Adrenal gland (tissue), 19 donors: ENCODE measurements at places on chromosomes 1 and 21. TPM values are rescaled to one million over a fixed set of nuclear protein-coding genes. Genes with fewer than 3 reads are reported as not detected.

DNA sequence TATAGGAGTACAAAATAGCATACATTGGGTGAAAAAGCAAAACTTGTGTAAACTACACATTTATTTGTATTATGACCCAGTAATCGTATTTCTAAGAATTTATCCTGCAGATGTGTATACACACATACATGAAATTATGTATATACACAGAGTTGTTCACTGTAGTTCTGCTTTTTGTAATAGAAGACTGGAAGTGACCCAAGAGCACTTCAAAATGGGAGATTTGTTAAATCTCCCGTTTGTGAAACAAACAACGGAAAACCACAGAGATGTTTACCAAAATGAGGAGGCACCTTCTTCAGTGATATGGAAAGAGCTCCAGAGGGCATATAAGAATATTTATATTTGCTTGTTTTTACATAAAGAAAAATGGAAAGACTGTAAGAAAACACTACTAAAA lies 18.0 kb upstream of the MNDA start:
- no peaks in the 10 kb centered on the region for H3K36me3 ChIP-seq
- H3K4me1 ChIP-seq: no peaks in the 10 kb centered on the region
- no peak overlapping the region for H3K27ac ChIP-seq
- no peak for DNase-seq

Gene CELSR2
- total RNA-seq: 5.0 TPM

Gene GUCA2A
- not detected for total RNA-seq

GRCh38 chr1:10209590-10209904 lies 823 bp upstream of the KIF1B start:
- no peak for DNase-seq
- peaks cover 33% of the 10 kb centered on the region for H3K4me1 ChIP-seq
- no peaks in the 10 kb centered on the region for H3K27me3 ChIP-seq
- H3K4me3 ChIP-seq: peak overlapping the region; percentile 58
- peak overlapping the region; percentile 96 for H3K27ac ChIP-seq

GRCh38 chr1:13732971-13733667 lies 33.1 kb downstream of the PRDM2 start:
- H3K27me3 ChIP-seq: no peaks in the 10 kb centered on the region
- no peak overlapping the region for H3K4me3 ChIP-seq
- no peak for DNase-seq
- H3K4me1 ChIP-seq: no peaks in the 10 kb centered on the region

GRCh38 chr1:165645654-165646366 lies 14.8 kb downstream of the MGST3 start:
- DNase-seq: no peak
- no peak overlapping the region for H3K4me3 ChIP-seq
- H3K27me3 ChIP-seq: no peaks in the 10 kb centered on the region
- no peak overlapping the region for H3K27ac ChIP-seq
- H3K36me3 ChIP-seq: peaks cover 13% of the 10 kb centered on the region
- peaks cover 46% of the 10 kb centered on the region for H3K4me1 ChIP-seq

- no peak for DNase-seq
- no peaks in the 10 kb centered on the region for H3K27me3 ChIP-seq
- peaks cover 34% of the 10 kb centered on the region for H3K4me1 ChIP-seq
- no peaks in the 10 kb centered on the region for H3K36me3 ChIP-seq
Observed at GRCh38 chr1:36151845-36152203, 2.5 kb upstream of the TRAPPC3 start.

DNA sequence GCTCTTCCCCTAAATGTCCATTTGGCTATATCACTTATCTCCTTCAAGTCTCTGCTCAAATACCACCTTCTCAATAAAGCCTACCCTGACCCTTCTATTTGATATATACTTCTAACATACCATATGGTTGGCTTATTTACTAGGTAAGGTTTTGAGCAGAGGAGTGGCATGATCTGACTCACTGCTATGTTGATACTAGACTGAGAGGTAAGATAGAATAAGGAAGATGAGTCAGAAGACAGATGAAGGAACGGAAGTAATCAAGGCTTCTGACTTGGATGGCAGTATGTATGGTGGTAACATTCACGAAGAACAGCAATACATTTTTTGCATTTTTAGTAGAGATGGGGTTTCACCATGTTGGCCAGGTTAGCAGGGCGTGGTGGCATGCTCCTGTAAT lies 4.8 kb upstream of the HRNR start:
- H3K4me3 ChIP-seq: no peak overlapping the region
- H3K36me3 ChIP-seq: no peaks in the 10 kb centered on the region
- no peak for DNase-seq

GRCh38 chr1:108560874-108561459 lies 1.1 kb downstream of the EEIG2 start:
- DNase-seq: peak; percentile 48
- peaks cover 21% of the 10 kb centered on the region for H3K4me1 ChIP-seq
- no peaks in the 10 kb centered on the region for H3K36me3 ChIP-seq
- H3K27ac ChIP-seq: peak overlapping the region; percentile 14
- H3K27me3 ChIP-seq: no peaks in the 10 kb centered on the region

Gene NMNAT2
- total RNA-seq: 5.5 TPM

DNA sequence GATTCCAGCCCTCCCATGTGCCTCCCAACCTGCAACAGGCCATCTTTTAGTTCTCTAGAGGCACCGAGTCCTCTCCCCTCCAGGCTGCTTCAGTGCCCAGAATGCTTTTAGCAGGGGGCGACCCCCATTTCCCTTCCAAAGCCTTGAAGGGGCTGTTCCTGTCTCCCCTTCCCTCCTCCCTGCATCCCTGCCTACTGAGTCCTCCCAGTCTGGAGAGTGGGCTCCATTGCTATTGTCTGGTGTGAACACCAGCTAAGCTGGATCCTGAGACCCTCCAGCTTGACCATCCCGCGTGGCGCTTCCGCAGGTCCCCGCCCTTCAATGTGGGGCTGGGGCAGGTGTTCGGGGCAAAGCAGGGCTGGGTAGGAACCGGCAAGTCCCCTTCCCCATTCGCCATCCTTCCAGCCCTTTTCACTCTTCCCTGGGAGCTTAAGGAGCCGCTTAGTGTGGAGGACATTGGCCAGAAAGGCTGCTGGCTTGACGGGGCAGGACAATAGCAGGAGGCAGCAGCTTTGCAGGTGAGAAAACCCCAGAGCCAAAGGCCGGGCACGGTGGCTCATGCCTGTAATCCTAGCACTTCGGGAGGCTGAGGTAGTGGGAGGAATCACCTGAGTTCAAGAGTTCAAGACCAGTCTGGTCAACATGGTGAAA lies 32.2 kb downstream of the PADI6 start:
- no peaks in the 10 kb centered on the region for H3K27me3 ChIP-seq
- no peak overlapping the region for H3K4me3 ChIP-seq
- no peak overlapping the region for H3K27ac ChIP-seq
- no peak for DNase-seq

Gene DMRTA2
- total RNA-seq: not detected

Gene ETV3L
- not detected for total RNA-seq

GRCh38 chr1:46134660-46135331 lies 2.4 kb upstream of the PIK3R3 start:
- no peaks in the 10 kb centered on the region for H3K27me3 ChIP-seq
- H3K36me3 ChIP-seq: no peaks in the 10 kb centered on the region
- H3K4me3 ChIP-seq: no peak overlapping the region
- peak overlapping the region; percentile 52 for H3K27ac ChIP-seq
- peaks cover 24% of the 10 kb centered on the region for H3K4me1 ChIP-seq
- DNase-seq: peak; percentile 27

Gene SYPL2
- 13.7 TPM for total RNA-seq

Gene ZBTB48
- 28.8 TPM for total RNA-seq

DNA sequence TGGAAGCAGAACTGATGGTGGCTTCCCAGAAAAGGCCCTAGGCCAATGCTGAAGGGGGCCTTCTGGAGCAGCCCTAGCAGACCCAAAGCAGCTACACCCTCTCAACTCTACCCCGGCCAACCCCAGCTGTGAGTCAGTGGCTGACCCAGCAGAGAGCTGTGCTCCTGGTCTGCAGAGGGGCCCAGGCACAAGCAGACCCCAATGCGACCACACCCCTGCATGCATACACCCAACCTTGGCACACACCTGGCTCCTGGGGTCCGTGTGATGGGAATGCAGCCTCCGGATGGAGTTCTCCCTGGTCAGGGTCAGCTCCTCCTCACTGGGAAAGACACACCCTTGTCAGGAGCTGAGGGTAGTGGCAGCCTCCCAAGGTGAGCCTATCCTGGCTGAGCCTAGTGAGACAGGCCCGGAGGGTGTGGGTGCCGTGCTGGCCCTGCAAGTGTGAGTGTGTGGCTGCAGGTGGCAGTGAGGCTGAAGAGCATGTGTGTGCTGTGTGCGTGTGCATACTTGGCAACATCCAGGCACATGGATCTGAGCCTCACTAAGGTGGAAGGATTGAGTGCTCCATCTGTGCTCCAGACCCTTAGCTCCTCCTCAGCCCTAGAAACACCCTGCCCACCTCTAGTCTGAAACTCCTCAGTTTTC lies 3.9 kb upstream of the ARHGAP30 start:
- no peaks in the 10 kb centered on the region for H3K36me3 ChIP-seq
- H3K27ac ChIP-seq: no peak overlapping the region
- no peaks in the 10 kb centered on the region for H3K27me3 ChIP-seq
- H3K4me1 ChIP-seq: no peaks in the 10 kb centered on the region
- no peak for DNase-seq

DNA sequence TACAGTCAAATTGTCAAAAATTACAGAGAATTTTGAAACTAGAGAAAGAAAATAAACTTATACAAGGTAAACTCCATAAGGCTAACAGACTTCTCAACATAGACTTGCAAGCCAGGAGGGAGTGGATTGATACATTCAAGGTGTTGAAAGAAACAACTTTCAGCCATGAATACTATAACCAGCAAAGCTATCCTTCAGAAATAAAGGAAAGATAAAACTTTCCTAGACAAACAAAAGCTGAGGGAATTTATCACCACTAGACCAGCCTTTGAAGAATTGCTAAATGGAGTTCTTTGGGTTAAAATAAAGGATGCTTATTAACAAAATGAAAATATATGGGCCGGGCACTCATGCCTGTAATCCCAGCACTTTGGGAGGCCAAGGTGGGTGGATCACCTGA lies 52.7 kb downstream of the C1orf185 start:
- no peak overlapping the region for H3K27ac ChIP-seq
- no peaks in the 10 kb centered on the region for H3K4me1 ChIP-seq
- H3K4me3 ChIP-seq: no peak overlapping the region
- H3K36me3 ChIP-seq: no peaks in the 10 kb centered on the region
- no peak for DNase-seq

DNA sequence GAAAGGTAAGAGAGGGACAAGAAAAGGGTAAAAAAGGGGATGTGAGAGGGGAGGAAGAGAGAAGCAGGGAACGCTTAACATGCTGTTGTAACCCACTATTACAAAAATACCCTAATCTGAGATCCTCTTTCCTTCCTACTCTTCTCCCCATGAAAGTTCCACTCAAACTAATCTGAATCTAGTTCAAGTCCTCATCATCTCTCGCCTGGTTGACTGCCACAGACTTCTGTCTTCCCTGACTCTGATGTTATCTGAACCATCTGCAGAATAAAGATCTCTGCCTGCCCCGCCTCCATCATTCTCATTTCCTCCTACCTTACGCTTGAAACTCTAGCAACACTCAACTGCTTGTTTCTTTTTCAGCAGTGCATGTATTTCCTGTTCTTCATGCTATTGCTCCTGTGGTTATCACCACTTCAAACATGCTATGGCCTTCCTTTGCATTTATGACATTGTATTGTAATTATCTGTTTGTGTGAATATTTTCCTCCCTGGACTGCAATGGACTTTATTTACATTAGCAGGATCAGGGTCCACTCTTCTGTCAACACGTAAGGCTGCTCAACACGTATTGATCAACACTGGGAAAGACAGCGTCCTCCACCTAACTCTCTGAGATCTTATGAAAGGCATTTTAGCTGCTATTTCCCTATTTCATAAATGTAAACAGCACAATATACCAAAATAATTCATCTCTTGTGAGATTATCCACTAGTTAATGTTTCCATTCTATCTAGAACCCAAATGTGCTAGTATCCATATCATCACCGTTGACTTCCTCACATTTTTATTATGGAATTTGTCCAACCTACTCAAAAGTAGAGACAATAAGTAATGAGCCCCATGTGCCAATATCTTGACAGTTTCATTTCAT lies 215.5 kb upstream of the USP25 start:
- no peaks in the 10 kb centered on the region for H3K27me3 ChIP-seq
- no peaks in the 10 kb centered on the region for H3K36me3 ChIP-seq
- no peak overlapping the region for H3K4me3 ChIP-seq
- no peak for DNase-seq

Gene KRTAP19-5
- total RNA-seq: not detected

GRCh38 chr1:8858888-8859706 lies 19.4 kb downstream of the ENO1 start:
- H3K4me3 ChIP-seq: no peak overlapping the region
- H3K4me1 ChIP-seq: peaks cover 12% of the 10 kb centered on the region
- H3K27me3 ChIP-seq: no peaks in the 10 kb centered on the region
- H3K36me3 ChIP-seq: peaks cover 61% of the 10 kb centered on the region
- DNase-seq: peak; percentile 66

DNA sequence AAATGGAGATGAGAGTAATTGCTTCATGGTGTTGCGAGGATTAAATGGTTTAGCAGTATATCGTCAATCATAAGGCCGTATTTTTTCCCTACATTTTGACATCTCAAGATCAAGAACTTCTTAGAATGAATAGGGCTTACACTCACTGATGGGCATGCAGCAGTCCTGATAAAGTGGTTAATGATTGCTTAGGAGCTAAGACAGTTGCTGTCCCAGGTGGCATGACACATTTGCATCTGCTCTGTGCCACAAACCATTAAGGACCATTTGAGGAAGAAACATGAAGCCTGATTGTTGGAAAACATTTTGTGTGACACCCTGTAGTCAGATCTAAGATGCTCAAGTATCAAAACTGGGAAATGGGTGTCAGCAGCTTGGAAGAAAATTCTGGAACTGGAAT lies 81.0 kb upstream of the SGIP1 start:
- H3K4me1 ChIP-seq: no peaks in the 10 kb centered on the region
- H3K27ac ChIP-seq: no peak overlapping the region
- DNase-seq: no peak
- no peaks in the 10 kb centered on the region for H3K27me3 ChIP-seq

Gene PTGER3
- 12.2 TPM for total RNA-seq

Gene CHRM3
- total RNA-seq: 1.3 TPM

- H3K4me3 ChIP-seq: no peak overlapping the region
- DNase-seq: no peak
- H3K36me3 ChIP-seq: no peaks in the 10 kb centered on the region
- H3K27me3 ChIP-seq: no peaks in the 10 kb centered on the region
Observed at GRCh38 chr1:187891993-187892682, 1063.4 kb downstream of the PLA2G4A start.

- H3K4me1 ChIP-seq: no peaks in the 10 kb centered on the region
- no peak for DNase-seq
- H3K27me3 ChIP-seq: no peaks in the 10 kb centered on the region
- H3K4me3 ChIP-seq: no peak overlapping the region
Observed at GRCh38 chr1:65505547-65506300, 85.3 kb downstream of the LEPR start.

- H3K27ac ChIP-seq: no peak overlapping the region
- no peaks in the 10 kb centered on the region for H3K27me3 ChIP-seq
- no peak overlapping the region for H3K4me3 ChIP-seq
- DNase-seq: no peak
- no peaks in the 10 kb centered on the region for H3K36me3 ChIP-seq
Observed at GRCh38 chr1:114234408-114235124, 80.9 kb upstream of the SYT6 start.
